Naive thymus-derived CD4-positive, alpha-beta T cell (primary cell): ENCODE measurements at places on chromosomes 12 and 14. TPM values are rescaled to one million over a fixed set of nuclear protein-coding genes. Genes with fewer than 3 reads are reported as not detected.

DNA sequence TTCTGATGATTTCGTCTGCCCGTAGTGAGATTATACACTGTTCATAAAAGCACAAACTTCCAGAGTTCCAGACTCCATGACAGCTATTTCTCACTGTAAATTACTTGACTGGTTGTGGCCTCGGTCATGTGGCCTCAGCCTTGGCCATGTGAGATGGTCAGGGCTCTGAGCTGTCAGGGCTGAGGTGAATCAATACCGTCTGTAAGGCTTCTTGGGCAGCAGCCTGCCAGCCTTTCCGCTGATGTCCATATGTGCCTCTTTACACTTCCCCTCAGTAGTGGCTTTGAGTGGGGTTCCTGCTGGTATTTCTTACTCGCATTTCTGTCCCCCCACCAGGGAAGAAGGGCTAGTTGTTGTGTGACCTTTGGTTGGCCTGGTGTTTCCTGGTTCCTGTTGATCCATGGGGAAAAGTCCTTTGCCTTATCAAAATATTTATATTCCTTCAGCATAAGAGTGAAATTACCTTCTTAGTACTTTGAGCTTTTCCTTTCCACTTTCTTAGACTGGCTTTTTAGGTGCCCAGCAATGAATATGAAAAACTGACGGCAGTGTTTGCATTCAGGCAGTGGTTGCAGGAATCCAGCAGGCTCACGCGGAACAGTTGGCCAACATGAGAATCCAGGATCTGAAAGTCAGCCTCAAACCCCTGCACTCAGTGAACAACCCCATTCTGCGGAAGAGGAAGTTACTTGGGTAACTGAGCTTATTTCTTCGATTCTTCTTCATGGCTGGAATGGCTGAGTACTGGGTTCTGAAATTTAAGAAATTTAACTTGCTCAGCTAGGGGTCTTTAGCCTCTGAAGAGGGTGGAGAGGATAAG lies 46.1 kb downstream of the MAPKAPK5 start:
- DNase-seq, result no peak

DNA sequence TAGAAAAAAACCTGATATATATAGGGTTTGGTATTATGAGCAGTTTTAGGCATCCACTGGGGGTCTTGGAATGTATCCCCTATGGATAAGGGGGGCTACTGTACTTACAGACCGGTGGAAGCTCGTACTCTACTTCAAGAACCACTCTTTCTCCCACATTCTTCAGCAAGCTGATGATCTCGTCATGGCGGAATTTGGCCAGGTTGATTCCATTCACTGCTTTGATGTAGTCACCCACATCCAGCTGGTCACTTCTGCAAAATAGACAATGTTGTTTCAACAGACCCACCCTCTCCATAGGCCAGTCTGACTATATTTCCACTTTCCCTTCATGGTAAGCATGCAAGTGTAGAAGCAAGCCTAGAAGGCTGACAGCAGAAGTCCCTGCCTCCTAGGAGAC lies 139.9 kb downstream of the GRIP1 start:
- no peak for DNase-seq

The SDR9C7 gene
- total RNA-seq, result not detected

DNA sequence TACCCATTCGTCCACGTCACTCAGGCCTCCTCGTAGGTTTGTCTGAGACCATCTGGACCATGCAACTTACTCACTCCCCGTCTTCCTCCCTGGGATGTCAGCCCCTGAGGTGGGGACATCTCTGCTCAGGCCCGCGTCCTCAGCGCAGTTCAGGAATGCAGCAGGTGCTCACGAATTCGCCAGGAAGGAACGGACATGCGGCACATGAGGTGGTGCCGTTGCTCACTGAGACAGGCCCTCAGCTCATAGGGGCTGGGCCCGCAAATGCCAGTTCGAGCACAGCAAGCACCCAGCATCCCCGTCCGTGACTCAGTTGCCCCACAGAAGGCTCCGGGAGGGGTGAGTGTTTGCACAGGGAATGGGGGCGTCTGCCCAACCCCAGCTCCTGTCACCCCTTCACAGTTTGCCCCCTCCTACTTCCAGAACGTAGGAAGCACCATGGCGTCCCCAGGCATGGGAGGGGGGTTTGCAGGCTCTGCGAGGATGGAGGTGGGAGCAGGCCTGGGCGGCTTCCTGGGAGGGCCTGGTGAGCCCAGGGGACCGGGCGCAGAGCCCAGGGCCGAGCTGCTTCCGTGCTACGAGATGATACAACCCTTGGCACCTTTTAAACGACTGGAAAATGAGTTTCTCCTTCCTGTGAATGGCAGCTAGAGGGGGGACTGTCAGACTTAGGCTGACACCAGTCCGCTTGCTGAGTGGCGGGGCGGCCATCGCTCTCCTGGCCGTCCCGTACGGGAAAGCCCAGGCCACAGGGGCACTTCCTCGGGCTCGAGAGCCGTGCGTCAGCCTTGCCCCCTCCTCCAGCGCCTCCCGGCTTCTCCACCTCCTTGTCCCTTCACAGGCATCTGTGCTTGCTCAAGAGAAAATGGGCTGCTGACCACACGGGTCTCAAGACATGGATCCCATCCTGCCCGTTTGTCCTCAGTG lies 6.9 kb downstream of the GALNT9 start:
- no peak for DNase-seq

The MMP17 gene
- total RNA-seq, result not detected

- no peak for DNase-seq
Observed at GRCh38 chr14:28242895-28243294, 523.7 kb upstream of the FOXG1 start.

DNA sequence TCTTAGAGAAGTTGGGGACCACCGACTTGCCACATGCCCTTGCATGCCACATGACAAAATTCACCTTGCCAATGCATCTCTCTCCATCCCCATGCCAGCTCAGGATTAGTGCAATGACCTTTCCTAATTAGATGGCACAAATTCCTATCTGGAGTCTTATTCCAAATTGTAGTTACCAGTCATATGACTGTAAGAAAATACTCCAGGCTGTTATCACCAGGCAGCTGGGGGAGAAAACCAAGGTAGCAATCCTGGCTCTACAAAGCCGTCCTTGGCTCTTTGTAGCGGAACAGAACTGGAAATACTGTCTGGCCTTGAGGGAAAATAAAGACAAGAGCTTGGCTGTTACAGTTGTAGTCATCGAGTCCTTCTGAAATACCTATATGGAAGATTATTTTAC lies 208.5 kb upstream of the DIO2 start:
- DNase-seq, result no peak

The MGAT4C gene
- total RNA-seq, result not detected

- no peak for DNase-seq
Observed at GRCh38 chr12:31214626-31215517, 111.1 kb downstream of the SINHCAF start.
